CD4-positive, alpha-beta memory T cell (primary cell): ENCODE measurements at places on chromosomes 2 and 18.

DNA sequence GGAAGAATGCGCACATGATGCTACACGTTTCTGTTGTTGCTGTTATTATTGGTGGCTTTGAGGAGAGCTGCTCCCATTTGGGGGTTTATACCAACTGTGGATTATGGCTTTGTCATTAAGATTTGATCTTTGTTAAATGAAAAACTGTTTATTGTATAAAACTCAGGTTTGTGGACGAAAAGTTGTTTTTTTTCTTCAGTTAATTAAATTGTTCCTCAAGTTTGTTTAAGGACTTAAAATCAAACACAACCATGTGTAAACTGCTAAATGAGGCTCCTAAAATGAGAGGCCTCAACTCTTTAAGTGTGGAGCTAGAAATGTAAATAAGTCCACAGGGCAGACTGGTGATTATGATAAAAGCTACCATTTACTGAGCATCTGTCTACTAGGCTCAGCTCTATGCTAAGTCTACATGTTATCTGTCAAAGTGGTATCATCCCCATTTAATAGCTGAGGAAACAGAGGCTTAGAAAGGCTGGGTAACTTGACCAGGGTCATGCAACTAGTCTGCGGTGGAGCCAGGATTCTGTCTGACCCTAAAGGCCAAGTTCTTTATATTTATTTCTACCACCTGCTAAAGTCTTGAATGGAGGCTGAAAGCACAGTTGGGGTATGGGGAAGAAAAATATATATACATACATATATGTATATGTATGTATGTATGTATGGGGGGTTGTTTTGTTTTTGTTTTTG, 4.1 kb downstream of the MYCN start:
- no peak for DNase-seq

- DNase-seq, result no peak
Observed at GRCh38 chr2:130894326-130894942, 57.7 kb downstream of the ARHGEF4 start.

DNA sequence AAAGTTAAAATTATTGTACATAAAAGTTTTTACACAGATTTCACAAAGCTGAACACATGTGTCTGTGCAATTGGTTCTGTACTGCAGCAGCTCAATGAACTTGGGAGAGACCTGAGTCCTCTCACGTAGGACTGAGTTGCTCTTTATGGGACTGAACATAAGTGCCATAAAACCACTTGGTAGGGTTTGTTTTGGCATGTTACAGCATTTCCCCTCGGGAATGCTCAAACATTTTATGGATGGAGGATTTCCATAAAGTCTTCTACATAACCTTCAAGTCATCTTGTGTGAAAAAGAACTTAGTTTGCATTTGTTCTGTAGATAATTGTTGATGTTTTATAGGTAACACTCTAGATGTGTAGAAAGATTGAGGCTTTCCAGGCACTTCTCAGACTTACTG, 15.9 kb downstream of the LYPD6 start:
- DNase-seq, result no peak

- no peak for DNase-seq
Observed at GRCh38 chr2:104752504-104752903, 101.4 kb upstream of the POU3F3 start.

DNA sequence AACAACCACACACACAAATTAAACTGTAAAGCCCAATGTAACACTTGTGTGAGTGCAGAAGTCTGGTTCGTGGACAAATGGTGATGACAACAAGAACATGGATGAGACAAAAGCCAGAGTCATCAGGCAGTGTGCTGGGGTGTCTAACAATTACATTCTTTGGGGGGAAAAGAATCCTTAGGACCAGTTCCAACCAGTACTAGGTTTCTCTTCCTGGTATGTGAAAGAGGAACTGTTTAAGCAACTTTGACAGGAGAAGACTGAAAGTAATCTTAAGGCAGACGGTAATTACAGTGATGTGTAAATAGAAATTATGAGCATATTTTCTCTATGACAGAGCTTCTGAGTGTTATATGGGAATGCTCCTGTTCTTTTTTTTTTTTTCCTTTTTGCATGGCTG, 133.4 kb downstream of the AFF3 start:
- no peak for DNase-seq

DNA sequence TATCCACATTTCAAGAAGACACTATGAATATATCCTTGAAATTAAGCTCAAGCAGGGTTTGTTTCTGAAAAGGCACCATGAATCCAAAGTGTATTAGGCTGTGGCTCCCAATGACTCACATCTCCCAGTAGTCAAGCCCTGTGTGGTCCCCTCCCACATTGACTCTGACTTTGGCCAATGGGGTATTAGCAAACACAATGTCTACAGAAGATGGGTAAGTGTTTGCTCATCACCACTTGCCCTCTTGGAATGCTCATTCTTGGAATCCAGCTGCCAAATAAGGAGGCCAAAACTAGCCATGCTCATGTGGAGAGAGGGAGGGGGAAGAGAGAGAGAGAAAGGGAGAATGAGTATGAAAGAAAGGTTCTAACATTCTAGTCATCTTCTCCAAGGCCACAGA, 490.0 kb downstream of the TXNL1 start:
- DNase-seq, result no peak

GRCh38 chr2:54924121-54924520, 126.1 kb downstream of the RTN4 start:
- no peak for DNase-seq

GRCh38 chr2:74746480-74746879, 87.4 kb upstream of the HK2 start:
- DNase-seq, result no peak

DNA sequence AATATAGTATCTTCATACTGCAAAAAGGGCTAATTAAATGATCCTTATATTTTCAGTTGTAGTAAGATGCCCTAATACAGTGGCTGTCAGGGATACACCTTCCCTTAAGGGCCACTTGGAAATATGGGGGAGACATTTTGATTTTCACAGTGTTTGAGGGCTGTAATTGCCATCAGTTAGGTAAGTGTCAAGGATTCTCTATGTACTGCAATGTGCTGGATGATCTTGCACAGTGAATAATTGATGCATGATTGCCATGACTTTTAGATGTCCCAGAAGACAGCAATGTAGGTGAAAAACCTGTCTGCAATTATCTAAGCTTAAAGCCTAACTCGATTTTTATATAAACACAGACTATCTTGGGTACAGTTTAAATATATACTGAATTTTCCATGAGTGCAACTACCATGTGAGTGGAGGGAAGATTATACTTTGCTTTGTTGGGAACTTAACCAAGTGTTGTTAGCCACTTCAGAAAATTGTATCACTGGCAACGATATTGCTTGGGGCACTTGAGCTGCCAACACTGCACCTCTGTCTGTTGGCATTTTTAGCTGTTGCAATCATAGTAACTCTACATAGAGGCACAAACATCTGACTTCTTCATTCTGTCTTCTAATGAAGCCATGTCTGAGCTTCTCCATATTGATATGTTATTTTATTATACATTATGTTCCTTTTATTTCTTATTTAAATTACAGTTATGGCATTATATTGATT, 45.2 kb downstream of the MAIP1 start:
- no peak for DNase-seq

DNA sequence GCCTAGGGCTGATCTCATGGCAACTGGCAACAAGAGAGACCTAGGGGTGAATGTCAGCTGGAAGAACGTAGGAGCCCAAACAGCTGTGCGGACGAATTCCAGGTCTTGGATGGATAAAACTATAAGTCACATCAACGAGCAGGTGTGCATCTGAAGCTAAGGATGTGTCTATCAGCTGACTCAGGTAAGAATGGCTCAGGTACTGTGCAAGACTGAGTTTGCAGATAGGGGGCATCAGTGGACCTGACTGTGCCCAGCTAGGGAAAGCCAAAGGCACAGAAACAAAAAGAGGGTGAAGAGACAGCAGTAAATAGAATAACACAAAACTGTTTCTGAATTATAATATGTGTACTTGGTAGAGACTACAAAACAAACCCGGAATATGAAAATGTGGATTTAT, 357.3 kb downstream of the ZEB2 start:
- peak; percentile 19 for DNase-seq
